ENCODE measurements at places on chromosomes 12 and 14. TPM values are rescaled to one million over a fixed set of nuclear protein-coding genes. Genes with fewer than 3 reads are reported as not detected.

The PRKCH gene
- 2.3 TPM for total RNA-seq

The ACOT4 gene
- not detected for total RNA-seq

The HNF1A gene
- total RNA-seq, result not detected

The MYF5 gene
- total RNA-seq, result not detected

The EFS gene
- not detected for total RNA-seq

The MYF6 gene
- not detected for total RNA-seq

The SIX4 gene
- 2.4 TPM for total RNA-seq

The FOXG1 gene
- not detected for total RNA-seq

DNA sequence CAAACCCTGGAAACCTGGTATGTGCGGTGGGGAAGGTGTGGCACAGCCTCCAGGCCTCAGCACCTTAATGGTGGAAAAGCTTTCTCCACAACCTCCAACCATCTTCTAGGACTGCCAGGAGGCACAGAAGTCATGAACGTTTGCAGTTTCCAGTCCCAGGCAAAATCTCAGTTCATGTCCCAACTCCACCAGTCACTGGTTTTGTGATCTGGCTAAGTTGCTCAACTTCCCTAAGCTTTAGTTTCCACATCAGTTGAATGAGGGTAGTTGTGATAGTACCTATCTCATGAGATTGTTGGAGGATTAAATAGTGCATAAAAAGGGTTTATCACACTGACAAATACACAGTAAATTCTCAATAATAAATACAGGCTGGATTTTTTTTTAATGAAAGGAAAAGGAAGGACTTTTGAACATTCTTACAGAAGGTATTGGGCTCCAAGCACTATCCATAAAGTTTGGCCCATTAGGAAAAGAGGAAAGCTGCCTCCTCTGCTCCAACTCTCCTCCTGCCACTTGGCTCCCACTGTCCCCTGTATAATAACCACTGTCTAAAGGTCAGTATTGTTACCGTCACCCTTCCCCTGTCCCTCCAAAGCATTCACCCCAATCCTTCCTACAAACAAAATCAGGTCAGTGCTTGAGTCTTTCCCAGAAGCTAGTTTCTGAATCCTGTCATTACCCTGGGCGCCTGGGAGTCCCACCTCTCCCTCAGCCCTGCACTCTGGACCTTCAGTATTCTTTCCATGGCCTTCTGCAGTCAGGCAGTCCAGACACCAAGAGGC, 6.3 kb downstream of the PCK2 start:
- DNase-seq, result no peak

- no peak for DNase-seq
Observed at GRCh38 chr14:71688576-71688975, 243.7 kb upstream of the RGS6 start.

GRCh38 chr12:27455589-27455988, 9.1 kb downstream of the SMCO2 start:
- DNase-seq, result no peak

DNA sequence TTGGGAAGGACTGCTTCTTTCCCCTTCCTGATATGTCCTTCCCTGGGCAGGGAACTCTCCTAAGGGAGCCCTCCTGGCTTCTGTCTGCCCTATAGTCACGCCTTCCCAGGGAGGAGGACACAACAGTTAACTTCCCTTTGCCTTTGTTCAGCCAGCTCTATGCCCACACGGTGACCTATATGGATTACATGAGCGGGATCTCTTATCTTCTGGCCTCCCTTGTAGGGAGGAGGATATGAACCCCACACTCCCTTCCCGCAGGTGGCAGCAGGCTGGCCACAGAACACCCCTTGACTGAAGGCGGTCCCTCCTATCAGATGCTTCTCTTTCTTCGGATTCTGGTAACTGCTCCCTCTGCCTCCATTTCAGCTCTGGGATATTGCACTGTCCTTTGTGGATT, 135.6 kb upstream of the MAX start:
- DNase-seq, result no peak

DNA sequence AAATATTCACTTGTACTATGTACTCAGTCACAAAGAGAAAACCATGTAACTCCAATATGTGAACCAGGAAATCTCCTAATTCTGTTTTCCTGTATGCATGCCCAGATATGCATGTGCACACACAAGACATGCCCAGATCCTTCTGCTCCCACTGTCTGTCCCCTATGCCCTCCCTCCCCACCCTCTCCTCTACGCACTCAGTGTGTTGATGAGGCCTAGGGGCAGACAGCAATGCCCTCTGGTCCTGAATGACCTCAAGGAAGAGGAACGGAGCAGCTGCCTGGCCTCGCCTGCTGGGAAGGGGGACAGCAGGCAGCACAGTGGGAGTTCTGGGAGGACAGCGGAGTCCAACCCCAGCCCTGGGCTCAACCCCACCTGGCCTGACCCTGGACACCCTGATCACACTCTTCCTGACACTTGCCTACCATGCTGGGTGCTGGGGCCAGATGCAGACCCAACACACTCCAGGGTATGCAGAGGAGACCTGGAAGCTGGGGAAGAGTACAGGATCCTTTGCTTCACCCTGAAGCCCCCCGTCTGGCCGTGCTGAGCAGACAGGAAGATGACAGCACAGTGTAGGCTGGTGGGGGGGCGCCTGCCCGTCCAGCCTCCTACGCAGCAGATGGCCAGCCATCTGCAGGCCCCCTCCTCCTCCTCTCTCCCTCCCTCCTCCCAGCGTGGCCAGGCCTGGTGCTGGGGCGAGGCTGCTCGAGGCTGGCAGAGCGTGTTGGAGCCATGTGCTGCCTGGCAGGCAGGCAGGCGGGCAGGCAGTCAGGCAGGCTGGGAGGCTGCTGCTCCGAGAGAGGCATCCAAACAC, 106.6 kb upstream of the NCOR2 start:
- DNase-seq, result no peak

DNA sequence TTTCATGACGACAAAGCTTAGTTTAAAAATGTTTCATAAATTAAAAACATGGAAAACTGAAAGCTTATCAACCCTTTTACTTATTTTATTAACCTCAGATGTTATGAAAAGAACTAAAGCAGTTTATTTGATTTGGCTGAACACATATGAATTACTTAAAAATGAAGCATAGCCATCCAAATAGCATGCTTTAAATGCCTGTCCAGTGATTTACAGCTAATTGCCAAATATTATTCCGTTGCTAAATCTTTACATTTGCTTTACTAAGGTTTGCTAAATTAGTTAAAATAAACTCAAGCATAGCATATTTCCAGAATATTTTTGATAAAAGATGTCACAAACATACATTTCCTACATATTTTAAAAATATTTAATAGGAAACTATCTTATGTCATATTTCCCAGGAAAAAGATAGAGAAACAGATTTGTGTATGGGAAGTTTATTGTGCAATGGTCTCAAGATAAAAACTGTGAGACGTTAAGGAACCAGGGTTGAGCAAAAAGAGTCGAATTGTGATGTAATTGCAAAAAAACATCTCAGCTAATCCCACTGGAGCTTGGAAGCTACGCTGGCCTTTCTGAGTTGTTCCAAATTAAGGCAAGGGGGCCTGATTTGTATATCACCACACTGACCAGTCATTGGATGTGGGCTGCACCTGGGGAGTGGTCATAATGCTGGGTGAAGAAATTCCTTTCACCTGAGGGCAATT, 25.8 kb downstream of the GPR135 start:
- DNase-seq, result no peak

DNA sequence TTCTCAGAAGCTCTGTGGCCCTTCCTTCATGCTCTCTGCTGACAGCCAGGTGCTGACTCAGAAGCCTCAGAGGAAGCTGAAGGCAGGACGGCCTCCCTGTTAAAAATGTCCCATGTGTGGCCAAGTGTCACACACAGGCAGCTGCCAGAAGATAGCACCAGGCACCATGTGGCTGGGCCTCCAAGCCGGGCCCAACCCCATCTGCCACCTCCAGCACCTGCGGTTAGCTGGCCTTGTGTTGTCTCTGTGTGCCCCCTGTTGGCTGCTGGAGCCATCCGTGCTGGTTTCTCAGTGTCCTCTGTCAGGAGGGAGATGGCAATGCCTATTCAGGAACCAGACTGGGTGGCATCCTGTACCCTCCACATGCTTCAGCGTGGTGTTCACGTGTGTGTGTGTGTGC, 63.2 kb downstream of the TSPAN11 start:
- DNase-seq, result peak; percentile 76

- DNase-seq, result no peak
Observed at GRCh38 chr12:89251342-89252271, 100.7 kb downstream of the DUSP6 start.

DNA sequence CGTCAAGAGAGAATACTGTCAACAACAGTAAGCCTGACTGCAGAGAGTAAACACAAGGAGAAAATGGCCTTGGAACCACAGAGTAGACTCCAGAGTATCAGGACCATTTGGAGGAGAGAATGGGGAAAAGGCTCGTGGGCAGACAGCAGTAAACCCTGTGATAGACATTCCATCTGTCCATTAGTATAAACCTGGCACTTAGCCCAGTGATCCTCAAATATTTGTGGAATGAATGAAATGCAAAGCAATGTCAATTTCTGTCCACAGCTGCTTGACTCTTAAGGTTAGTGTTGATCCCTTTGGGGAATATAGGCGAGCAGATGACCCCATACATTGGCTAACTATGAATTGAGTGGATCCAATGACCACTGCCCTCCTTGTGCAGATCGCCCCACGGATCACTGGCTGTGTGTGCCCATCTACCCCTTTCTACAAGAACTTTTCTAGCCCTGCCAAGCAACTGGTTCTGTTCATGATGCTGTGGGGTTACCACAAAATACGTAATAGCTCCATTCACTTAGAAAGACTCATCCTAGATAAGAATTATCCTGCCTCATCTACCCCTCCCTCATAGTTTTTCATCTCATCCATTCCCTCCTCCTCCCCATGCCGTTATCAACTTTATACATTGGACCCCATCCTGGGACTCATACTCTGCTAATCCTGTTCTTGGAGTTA, 846.8 kb downstream of the NRXN3 start:
- DNase-seq, result no peak

DNA sequence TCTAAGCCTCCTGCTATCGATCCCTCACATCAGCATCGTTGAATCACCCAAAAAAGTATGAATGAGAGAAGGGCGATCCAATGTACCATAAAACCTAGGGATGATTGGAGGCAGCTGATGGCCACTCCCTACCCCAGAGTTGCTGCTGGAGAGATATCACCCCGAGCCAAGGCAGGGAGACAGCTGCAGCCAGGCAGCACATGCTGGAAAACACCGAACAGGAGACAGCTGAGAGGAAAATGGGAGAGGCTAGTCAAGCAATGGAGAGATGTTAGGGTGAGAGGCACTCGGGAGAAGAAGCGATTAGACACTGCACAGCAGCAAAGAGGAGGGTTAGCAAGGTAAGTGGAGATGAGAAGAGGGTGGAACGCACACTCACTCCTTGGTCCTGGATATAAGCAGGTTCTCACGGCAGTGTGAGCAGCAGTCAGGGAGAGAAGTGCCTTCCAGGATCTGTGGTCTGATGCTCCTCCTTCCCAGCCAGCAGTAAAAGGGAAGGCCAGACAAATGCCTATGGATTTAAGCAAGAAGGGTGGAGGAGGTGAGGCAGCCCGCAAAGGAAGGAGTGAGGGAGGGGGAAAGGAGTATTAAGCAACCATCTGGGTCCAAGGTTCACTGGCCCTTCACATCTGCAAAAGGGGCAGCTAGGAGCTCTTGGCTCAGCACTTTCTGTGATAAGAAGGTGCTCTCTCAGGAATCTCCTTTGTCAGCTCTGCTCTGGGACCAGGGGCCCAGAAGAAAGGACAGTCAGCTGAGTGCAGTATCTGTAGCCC, at the start of gene SLC7A7:
TSS of gene SLC7A7 (minus strand) at position 495 of the 773 bp plus-strand sequence. CDS start 2,037 bp downstream, outside the sequence.
- peak; percentile 54 for DNase-seq

DNA sequence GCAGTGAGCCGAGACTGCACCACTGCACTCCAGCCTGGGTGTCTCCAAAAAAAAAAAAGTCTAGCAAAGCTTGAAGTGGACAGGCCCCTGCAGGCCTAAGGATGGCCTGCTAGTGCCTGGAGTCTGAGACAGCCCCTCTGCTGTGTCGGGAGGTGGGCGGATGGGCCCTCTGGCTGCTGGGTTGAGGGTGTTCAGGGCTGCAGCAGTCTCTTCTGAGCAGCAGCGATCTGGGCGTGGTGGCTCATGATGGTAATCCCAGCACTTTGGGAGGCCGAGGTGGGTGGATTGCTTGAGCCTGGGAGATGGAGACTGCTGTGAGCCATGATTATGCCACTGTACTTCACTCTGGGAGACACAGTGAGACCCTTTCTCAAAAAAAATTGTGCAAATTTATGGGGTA, 57.0 kb downstream of the ADCK1 start:
- no peak for DNase-seq

DNA sequence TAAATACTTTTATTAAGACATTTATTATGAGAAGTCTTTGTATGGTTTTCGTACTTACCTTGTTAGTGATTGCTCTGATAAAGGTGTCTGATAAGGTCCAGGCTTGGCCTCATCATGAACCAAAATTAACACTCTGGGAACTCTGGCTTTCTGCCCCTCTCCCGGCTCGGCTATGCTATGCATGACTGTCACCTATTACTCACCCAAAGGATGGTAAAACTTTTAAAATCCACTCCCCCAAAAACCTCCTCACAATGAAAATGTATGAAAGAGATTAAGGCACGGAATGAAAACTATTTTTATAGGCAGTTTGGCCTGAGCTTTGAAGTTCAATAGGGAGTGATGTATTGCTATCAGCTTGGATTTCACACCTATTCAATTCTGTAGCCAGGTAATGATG, 217.3 kb upstream of the TBX3 start:
- no peak for DNase-seq

DNA sequence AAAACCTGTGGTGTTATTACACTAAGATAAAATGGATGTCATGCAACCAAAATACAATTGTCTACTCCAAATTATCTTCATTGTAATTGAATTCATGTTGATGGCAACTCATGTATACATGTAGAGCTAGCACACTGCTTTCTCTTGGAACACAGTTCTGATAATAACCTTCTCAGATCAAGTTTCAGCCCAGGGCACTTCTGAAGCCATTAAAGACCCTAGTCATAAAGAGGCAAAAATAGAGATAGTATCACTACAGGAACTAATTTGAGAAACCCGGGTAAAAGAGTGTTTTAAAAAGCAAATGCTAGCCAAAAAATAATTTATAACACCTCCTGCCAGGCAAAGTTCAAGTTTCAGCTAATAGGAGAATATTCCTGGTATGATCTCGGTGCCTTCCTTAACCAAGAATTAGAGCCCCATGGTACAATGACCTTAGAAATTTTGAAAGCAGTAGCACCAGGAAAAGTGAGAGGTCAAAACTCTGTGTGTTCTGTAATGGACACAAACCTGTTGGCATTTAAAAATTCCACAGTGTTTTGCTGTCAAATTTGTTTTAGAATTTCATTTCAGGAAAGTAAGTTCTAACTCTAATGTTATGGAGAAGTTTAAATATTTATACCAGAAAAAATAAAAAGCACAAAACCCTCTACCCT, 105.0 kb upstream of the FRMD6 start:
- no peak for DNase-seq

DNA sequence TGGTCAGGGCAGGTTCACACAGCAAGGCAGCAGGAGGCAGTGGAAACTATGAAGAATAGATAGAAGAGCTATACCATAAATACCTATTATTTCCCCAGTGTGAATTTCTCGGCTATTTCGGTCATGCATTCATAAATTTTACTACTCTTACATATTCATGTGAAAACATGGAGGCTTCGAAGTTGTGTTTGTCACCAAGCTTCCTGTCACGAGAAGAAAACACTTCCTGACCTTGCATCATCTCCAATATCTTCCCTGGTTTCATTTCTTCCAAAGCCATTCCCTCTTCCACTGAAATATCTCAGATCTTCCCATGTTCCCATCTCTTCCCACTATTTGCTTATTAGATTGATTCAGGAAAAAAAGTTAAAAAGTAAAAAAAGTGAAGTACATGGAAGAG, 80.4 kb downstream of the CPNE8 start:
- no peak for DNase-seq

- no peak for DNase-seq
Observed at GRCh38 chr14:101458741-101459550, 102.3 kb upstream of the DIO3 start.

- DNase-seq, result no peak
Observed at GRCh38 chr12:95322326-95322725, 104.7 kb downstream of the VEZT start.

All from OCI-LY7 (cell line).